Midbrain (tissue), 1 donor: ENCODE measurements at places on chromosomes 2 and 18.

DNA sequence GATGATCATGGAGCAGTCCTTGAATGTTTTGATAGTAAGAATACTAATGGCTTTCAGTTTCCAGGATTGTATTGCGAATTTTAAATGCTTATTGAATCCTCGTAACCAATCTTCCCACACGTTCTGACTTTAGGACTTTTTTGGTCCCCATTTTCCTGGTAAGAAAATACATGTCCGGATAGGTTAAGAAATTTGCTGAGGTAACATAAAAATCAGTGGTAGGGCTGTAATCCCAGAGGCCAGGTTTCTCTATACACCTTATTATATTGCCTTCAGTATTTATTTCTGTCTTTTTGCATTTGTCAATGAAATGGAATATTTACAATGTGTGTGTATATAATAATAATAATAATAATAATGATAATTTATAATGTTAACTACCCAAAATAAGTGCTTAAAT, 603.2 kb downstream of the TMEM182 start:
- DNase-seq = no peak

DNA sequence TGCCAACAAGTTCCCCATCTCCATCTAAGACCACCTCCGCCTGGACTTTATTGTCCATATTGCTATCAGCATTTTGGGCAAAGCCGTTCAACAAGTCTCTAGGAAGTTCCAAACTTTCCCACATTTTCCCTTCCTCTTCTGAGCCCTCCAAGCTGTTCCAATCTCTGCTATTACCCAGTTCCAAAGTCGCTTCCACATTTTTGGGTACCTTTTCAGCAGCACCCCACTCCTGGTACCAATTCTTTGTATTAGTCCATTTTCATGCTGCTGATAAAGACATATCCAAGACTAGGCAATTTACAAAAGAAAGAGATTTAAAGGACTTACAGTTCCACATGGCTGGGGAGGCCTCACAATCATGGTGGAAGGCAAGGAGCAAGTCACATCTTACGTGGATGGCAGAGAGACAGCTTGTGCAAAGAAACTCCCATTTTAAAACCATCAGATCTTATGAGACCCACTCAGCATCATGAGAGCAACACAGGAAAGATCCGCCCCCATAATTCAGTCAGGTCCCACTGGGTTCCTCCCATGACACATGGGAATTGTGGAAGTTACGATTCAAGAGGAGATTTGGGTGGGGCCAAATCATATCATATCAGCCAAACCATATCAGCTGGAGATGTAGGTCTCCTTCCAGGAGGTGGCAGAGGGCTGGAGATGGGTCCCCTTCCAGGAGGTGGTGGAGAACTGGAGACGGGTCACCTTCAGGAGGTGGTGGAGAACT, 19.8 kb upstream of the TXNDC2 start:
- DNase-seq = no peak

DNA sequence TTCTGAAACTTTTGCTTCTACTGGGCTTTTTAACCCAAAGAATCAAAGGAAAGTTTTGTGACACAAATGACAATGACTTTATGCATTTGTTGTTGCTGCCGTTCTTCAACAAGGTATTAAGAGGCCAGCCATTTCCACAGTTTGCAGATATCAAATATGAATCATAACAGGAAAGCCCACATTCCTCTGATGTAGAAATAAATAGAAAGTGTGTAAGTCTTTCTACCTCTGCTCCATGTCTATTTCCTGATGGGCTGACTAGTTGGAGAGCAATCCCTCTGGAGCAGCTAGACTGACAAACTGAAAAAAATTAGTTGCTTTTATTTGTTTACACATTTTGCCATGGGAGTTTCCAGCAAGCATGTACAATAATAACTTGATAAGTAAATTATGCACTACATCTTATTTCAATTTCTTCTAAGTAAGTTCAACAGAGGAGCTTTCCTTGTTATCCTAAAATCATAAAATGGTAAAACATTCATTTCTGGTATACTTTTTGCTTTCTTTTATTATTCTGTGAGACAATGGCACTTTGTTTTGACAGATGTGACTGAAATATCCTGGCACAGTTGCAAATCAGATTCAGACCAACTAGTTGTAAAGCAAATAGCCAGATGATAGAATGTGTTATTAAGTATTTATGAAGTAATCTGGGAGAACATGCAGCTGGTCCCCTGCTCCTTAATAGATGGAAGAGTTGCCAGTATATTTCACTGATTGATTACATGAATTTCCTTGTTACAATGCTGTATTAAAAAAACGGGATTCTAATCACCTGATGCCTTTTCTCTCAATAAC, 266.7 kb downstream of the METTL4 start:
- no peak for DNase-seq

GRCh38 chr18:41767960-41768359, 187.1 kb upstream of the PIK3C3 start:
- DNase-seq = no peak

- no peak for DNase-seq
Observed at GRCh38 chr2:139864821-139865302, 1084.7 kb upstream of the NXPH2 start.

DNA sequence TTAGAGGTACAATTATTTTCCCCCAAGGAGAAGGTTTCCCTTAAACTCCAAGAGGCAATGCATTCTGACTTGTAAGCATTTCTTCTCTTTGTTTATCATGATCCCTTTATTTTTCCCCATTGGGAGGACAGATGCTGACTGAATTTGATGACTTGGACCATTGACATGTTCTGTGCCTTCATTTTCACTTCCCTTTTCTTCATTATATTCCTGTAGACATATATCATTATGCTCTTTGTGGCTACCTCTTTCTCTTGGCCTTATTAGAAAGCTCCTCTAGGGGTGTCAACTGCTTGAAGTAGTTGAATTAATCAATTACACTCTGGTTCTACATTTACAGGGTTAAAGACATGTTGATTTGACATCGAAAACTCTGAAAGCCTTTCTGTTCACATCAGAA, 330.0 kb upstream of the DCC start:
- DNase-seq = no peak

DNA sequence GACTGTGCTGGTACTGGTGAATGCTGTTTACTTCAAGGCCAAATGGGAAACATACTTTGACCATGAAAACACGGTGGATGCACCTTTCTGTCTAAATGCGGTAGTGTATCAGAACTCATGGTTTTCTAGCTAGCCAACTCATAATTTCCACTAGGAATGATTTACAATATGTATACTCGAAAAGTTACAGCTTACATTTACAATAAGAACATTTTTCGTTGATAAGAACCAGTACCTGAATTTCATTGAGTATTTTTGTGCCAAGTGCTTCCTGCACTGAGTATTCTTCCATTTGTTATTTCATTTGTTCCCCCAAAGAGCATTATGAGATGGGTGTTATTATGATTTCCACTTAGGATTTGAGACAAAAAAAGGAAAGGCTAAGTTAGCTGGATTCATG, 21.9 kb downstream of the SERPINB12 start:
- no peak for DNase-seq

- no peak for DNase-seq
Observed at GRCh38 chr2:25845843-25846505, 32.3 kb downstream of the ASXL2 start.

GRCh38 chr2:46187112-46187618, 110.0 kb upstream of the EPAS1 start:
- peak; percentile 6 for DNase-seq

DNA sequence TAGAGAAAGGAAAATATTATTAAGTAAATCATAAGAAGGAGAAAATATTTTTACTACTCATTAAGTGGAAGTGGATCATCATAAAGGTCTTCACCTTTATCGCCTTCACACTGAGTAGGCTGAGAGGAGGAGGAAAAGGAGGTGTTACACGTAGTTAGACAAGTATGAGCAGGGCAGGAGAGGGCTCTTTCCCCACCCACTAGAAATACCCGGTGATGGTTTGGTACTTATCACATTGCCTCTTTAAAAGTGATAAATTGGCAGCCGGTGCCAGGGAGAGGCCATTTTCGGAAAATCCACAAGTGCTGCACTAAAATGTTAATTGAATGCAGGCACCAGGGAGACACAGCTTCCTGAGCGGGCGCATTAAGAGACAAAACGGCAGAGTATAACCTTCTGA, 598.7 kb upstream of the SOX11 start:
- DNase-seq = no peak

DNA sequence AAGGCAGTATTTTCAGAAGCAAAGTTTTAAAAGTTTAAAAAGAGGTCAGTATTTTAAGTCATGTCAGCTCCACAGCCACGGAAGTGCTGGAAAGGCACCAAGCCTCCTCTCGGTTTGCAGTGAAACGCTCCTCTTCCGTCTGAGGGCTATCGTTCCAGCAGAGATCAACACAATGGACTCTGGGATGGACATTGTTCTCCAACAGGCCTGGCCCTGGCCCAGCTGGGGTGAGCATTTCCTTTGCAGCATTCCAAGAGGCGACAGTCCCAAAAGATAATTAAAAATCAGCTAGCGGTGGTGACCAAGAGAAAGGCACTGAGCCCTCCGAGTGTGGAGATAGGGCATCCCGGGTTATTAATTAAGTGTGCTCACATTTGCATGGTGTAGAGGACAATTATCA, 95.9 kb upstream of the LCLAT1 start:
- no peak for DNase-seq

GRCh38 chr2:160411167-160411566, 82.4 kb downstream of the RBMS1 start:
- no peak for DNase-seq

GRCh38 chr2:48905696-48906095, 150.2 kb upstream of the LHCGR start:
- DNase-seq = no peak

DNA sequence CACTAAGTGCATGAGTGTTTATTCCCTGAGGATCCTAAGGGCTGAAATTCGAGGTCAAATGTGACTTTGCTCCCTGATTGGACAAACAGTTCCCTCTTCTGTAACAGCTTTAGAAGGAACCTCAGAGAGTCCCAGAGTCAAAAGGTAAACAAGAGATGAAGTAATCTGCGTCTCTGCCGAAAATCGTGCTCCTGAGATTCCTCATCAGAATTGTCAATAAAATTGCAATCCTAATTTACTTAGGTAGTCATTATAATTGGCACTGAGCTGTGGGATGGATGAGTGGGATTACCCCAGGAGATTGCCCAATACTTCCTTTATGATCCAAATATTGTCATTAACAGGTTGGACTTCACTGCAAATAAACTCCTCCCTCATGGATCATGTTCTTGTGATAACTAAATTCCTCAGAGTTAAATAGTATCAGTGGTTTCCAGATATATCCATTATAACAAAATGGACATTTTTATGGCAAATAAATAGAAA, 907 bp upstream of the SUCLG1 start:
- no peak for DNase-seq
